ENCODE measurements at places on chromosomes 6 and 20.

GRCh38 chr6:39521958-39522357 is 199.5 kb upstream of the KCNK16 start:
- no peak for DNase-seq

DNA sequence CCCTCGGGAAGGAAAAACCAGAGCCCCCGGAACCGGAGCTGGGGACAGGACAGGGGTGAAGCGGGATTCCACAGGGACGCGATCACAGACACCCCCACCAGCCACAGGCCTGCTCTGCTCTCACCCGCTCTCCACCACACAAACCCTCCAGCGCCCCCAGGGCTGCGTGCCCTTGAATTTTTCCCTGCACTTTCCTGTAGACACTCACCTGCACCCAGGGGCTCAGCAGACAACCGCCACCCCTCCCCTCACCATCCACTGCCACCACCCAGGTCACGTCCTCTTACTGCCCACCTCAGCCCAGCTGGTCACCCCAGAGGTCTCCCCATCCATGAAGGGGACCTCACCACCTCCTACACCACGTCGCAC is 631 bp downstream of the ULBP2 start:
- no peak for DNase-seq

- no peak for DNase-seq
Observed at GRCh38 chr20:48921883-48922820, 641 bp downstream of the ARFGEF2 start.

DNA sequence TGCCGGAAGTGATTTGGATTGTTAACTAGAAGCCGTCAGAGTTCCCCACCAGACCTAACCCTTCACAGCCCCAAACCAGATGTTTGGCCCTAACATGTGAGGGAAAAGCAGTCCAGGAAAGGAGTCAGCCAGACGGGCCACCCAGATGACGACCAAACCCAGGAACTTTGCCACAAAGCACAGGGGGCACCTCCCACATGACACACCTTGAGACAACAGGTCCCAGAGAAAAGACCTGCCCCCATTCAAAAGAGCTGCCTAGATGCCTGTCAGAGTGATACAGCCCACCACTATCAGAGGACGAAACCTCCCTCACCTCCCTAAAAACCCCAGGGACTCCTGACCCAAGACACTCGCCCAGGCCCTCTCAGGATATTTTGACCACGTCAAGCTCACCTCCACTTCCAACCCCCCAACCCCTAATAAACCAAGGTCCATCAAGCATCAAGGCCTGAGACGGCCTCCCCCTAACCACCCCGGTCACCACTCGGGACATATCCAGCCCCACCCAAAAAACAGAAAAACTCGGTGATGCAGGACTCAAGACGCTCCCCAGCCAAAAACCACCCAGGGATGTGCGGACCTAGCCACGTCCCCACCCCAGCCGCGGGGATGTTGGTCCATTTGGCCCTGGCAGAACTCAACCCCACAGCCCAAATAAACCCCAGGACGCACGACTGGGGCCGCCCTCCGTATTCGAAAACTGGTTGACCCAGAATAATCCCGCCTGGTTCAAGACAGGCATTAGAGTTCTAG is 662 bp downstream of the ZNF343 start:
- DNase-seq = no peak

- no peak for DNase-seq
Observed at GRCh38 chr20:57922083-57922482, 212.3 kb upstream of the PMEPA1 start.

- no peak for DNase-seq
Observed at GRCh38 chr20:56202493-56203077, 45.9 kb upstream of the MC3R start.

GRCh38 chr6:168789699-168790098 is 348.7 kb downstream of the SMOC2 start:
- no peak for DNase-seq

DNA sequence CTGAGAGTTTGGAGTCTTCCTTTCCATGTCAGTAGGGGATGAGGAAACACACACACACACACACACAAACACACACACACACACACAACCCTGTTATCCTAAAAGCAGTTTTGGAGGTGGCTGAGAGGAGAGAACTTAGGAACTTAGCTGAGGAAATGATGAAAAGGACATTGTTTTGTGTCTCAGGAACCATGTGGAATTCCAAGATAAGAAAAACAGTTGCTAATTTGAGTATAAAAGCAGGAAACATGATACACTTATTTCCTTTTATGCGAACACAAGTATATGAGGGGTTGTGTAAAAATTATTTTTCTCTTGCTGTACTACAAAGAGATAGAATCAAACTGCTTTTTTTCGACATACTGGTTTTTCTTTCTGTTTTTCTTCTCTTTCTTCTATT is at the start of gene MYCT1:
Gene MYCT1 (plus strand): TSS at position 264 of the 400 bp plus-strand sequence. CDS start 6 bp downstream, at position 270.
- no peak for DNase-seq

GRCh38 chr6:45679631-45680030 is 301.9 kb upstream of the SUPT3H start:
- no peak for DNase-seq

GRCh38 chr6:111297776-111298175 is 185.2 kb downstream of the REV3L start:
- no peak for DNase-seq

GRCh38 chr20:64068386-64069208 is 5.6 kb downstream of the TCEA2 start:
- DNase-seq = no peak

DNA sequence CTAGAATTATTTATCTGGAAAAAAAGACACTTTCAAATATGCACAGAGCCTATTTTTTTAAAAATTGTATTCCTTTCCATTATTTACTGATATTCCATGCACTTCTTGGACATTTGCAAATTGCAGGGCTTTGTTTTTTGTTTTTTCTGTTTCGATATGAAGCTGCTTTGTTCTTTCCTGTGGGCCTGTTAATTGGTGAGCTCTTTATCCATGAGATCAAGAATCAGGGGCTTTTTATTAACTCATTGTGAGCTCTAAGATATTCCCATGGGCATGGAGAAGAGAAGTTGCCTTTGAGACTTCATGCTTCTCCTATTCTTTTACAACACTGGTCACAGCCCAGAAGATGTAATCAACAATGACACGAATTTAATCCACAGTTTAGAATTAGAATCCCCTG is 145.1 kb downstream of the SAMD5 start:
- DNase-seq = no peak

DNA sequence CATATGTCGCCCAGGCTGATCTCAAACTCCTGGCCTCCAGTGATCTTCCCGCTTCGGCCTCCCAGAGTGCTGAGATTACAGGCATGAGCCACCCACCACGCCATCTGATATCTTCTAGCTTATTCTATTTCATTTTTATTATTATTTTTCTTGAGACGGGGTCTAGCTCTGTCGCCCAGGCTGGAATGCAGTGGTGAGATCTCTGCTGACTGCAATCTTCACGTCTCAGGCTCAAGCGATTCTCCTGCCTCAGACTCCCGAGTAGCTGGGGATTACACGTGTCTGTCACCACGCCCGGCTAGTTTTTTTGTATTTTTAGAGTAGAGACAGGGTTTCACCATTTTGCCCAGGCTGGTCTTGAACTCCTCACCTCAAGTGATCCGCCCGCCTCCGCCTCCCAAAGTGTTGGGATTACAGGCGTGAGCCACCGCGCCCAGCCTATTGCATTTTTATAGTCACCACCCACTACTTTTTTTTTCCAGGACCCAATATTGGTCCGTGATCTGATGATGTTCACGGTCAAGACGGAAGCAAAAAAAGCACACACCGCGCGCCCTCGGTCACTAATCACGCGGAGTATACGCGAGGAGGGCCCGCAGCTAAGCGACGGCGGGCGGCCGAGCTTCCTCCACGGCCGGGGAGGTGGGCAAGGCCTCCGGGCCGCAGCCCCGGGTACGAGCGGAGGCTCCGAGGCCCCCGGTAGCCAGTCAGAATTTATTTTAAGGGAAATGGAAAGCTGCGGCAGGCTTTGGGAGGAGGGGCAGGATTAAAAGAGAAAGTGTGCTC is 1.1 kb upstream of the LSM14B start:
- DNase-seq = no peak

DNA sequence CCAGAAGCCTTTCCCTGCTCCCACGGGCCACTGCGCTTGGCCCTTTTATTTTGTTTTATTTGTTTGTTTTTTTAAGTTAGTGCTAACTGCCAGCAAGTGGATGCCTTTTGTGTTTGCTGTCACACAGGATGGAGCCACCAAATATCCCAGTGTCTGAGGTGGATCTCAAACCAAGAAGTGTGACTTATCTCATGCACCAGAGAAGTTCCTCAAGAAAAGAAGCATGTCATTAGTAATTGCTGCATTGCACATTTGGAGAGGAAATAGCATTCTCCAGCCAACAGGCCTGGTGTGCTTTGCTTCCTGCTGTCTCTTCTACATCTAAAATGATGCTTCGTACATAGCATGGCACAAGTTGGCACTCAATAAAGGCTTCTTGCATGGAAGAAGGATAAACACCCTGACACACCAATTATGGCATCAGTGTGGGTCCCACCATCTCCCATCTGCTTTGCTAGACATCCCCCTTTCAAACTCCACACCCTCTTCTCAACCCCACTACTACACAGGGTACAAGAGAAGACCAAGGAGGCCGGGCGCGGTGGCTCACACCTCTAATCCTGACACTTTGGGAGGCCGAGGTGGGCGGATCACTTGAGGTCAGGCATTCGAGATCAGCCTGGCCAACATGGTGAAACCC is 1.9 kb upstream of the ATP9A start:
- no peak for DNase-seq

- DNase-seq = no peak
Observed at GRCh38 chr6:158837684-158838625, 18.8 kb upstream of the EZR start.

DNA sequence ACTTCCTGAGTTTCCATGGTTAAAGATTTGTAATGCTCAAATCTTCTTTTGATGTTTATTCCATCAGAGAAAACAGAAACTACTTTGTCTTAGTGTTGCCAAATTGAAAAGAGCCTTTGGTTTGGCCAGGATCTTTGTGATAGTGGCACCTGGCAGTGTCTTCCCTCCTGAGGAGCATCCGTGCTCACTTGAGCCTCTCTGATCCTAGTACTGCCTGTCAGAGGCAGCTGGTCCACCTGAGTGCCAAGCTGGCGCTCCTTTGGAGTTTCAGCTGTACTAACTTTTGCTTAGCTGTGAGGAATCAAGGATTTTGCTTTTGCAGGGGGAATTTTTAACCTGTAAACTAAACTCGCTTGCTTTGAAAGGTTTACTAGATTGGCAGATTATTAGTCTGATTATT is 61.4 kb downstream of the SCAND1 start:
- no peak for DNase-seq

- peak; percentile 37 for DNase-seq
Observed at GRCh38 chr6:158290659-158291058, 21.6 kb upstream of the TULP4 start.

DNA sequence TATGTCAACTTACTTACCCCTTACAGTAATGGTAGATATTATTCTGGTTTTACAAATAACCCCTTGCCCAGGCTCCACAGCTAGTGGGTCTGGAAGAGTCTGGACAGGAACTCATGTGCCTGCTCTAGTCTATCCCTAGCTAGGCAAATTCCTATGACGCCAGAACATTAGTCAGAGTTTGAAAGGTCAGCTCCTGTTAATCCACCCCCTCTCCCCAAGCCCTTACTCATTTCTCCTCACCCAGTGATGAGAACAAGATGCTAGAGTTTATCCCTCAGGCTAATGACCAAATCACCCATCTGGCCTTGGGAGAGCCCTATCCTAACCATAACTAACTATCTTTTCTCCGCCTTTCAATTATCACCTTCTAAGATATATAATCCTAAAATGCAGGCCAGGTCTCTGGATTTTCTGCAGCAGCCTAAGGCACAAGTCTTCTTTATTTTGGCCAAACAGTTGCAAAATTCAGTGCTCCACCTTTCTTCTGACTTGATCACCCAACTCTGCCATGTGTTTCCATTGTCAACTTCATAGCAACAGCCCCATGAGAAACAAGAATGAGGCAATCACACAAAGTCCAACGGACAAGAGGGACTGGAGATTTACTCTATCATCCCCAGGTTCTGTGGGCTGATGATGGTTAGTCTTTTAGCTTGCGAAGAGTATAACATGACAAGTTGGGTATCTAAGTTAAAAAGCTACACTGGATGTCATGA is 113.3 kb downstream of the TASP1 start:
- DNase-seq = no peak

DNA sequence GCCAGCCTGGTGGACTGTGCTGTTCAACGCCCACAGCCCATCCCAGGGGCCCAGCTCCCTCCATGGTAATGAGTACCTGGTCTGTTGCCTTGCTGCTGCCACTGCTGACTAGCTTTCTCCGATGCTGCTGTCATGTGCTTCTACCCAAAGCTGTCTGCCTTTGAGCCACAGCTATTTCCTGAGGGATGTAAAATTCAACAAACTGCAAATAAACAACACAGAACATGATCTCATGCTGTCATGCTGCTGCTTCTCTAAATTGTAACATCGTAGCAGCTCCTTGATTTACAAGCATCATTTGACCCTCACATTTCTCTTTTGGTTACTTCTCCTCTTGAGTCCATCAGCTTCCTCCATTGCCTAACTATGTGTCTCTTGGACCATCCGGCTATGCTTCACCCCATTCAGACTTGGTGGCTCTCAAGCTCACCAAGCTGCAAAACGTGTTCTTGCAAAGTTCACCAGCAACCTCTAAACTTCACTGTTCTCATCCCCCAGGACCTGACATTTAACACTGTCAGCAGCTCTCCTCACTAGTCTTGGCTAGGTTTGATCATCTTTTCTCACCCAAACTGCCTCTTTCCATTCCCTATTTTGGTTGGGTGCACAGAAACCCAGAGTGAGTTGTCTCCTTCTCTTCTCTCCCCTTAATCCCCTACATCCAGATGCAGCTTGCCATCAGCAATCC is 54.6 kb downstream of the FYN start:
- DNase-seq = no peak

- no peak for DNase-seq
Observed at GRCh38 chr20:46359233-46359751, 47.1 kb downstream of the ELMO2 start.

DNA sequence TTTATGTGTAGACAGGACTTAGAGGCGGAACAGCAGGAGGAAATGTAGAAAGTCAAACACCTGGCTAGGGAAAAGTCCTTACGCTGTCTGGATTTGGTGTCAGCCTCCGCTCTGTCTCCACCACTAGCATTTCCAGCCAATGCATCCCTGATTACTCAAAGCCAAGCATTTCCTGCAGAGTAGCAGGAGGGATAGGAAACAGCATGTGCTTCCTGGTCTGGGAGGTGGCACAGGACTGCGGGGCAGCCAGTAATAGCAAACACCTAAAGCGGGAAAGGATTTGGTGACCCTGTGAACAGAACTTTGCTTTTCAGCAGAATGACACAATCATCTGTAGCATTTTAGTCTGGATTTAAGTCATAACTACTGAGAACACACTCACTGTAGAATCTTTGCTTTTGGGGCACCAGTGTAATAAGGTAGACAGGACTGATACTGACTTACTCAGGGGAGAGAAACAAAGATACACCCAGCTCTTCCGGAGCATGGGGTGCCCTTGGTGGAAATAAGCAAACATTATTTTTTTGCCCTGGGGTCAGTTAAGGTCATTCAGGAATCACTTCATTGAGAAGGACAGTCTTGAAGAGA is 133.3 kb upstream of the AHI1 start:
- DNase-seq = no peak
